Hair follicular keratinocyte (primary cell): ENCODE measurements at places on chromosomes 7 and 10. TPM values are rescaled to one million over a fixed set of nuclear protein-coding genes. Genes with fewer than 3 reads are reported as not detected.

The AKR1C4 gene
- not detected in 2 replicates for total RNA-seq

The TMEM229A gene
- total RNA-seq = not detected in 2 replicates

The TAS2R5 gene
- total RNA-seq = 0.62 TPM in 1 of 2 replicates, not detected in the other

The CALML3 gene
- total RNA-seq = 58.4 and 62.7 TPM in 2 replicates

The CFAP43 gene
- total RNA-seq = 0.11 and 0.23 TPM in 2 replicates

The PIK3AP1 gene
- total RNA-seq = 0.04 TPM in 1 of 2 replicates, not detected in the other

The TLL2 gene
- 0.08 TPM in 1 of 2 replicates, not detected in the other for total RNA-seq

The VPS37D gene
- 2.3 and 2.9 TPM in 2 replicates for total RNA-seq
